ENCODE measurements at places on chromosomes 2 and 18.

GRCh38 chr2:118133916-118134315 is 45.6 kb downstream of the INSIG2 start:
- DNase-seq: no peak

DNA sequence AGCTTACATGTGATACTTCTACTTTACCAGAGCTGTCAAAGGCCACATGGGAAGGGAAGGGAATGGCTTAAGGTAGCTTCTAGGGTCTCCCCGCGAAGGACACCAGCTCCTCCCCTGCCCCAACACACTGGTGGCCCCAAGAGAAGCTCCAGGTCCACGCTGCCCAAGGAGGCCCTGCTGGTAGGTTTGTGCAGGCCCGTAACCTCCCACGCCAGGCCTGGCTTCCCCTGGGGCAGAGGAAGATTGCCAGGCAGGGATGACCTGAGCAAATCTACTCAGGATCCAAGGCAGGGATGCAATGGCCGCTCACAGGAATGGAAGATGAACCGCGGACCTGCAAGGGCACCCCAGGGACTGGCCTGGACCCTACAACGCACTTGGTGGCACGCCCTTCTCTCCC is 205.1 kb downstream of the MGAT5 start:
- no peak for DNase-seq

DNA sequence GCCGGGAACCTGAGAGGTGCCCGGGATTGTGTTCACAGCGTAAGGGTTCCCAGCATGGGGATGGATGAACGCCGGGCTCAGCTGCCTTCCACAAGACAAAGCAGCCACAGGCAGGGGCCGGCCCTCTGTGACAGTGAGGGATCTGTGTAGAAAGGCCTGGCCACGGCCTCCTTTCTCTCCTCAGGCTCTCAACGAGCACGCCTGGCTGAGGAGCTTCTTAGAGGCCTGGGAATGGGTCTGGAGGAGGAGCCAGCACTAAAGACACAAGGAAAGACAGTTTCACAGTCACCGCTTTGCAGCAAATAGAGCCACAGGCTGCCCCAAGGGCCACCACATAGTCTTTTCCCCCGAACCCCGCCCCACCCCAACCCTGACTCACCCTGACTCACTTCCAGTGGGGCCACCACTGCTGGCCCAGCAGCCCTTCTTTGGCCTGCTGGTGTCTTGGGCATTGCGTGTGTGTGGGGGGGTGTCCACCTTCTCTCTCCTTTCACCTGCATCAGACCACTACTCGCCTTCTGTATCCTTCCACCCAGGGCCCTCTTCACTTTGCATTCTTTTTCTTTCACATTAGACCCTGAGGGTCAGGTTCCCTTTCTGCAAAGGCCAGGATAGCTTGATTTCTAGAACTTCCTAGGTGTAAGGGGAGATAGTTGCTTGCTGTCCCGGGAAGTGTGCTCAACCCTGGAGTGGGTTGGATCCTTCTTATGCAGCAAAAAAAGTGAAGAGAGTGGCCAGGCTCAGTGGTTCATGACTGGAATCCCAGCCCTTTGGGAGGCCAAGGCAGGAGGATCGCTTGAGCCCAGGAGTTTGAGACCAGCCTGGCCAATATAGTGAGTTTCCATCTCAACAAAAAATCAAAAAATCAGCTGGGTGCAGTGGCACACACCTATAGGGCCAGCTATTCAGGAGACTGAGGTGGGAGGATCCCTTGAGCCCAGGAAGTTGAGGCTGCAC is 19.3 kb upstream of the HPCAL1 start:
- DNase-seq: no peak

DNA sequence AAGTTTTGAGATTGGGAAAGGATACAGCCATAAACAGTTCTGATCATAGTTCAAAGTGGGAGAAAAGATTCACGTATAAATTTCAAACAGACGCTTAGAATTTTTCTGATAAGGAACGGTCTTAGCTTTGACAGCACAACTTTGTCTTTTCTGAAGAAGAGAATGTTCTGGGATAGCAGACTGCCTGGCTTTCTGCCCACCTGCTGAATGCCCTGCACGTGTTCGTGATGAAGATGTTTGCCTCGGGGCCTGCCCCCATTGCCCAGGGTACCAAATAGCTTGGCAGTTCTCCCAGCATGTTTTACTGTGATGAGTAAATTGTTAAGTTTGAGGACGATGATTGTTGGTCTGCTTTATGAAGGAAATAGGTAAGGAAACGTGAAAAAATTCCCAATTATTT is 4.6 kb downstream of the MRPL33 start:
- no peak for DNase-seq

- DNase-seq: no peak
Measured at GRCh38 chr2:234620018-234620417, 123.1 kb upstream of the ARL4C start.

- DNase-seq: no peak
Measured at GRCh38 chr2:2501454-2502200, 170.6 kb upstream of the MYT1L start.

DNA sequence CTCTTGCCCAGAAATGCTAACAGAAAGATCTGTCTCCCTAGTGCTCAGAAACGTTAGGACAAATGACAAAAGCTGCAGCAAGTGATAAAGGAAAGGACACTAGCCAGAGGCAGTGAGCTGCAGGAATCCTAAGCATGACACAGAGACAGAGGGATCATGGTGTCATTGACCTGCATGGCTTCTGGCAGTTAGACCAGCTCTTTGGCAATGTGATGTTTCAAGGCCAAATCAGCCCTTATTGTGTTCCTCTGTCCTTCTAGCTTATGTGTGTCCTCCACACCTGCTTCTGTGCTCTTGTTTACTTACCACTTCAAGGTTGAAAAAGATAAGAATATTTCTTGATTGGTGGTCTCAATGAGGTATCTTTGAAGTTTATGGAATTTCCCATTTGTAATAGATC is 120.8 kb downstream of the RHBDD1 start:
- DNase-seq: no peak

- no peak for DNase-seq
Measured at GRCh38 chr2:232338759-232339106, 39.8 kb upstream of the ALPP start.

DNA sequence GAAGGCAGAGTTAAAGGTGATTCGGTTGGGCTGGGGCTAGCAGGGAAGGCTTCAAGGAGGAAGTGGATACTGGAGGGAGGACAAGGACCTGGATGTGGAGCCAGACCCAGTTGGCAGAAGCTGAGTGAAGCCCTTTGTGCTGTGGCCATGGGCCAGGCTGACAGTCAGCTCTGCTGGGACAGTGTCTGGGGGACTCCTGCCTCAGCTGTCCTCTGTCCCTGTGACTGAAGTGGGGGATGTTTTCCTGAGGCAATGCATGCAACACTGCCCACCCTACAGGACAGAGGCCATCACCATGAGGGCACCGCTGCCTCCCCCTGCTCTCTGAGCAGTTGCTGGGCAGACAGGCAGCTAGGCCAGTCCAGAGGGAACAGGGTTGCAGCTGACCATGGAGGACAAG is 40.0 kb downstream of the ST8SIA5 start:
- DNase-seq: no peak

DNA sequence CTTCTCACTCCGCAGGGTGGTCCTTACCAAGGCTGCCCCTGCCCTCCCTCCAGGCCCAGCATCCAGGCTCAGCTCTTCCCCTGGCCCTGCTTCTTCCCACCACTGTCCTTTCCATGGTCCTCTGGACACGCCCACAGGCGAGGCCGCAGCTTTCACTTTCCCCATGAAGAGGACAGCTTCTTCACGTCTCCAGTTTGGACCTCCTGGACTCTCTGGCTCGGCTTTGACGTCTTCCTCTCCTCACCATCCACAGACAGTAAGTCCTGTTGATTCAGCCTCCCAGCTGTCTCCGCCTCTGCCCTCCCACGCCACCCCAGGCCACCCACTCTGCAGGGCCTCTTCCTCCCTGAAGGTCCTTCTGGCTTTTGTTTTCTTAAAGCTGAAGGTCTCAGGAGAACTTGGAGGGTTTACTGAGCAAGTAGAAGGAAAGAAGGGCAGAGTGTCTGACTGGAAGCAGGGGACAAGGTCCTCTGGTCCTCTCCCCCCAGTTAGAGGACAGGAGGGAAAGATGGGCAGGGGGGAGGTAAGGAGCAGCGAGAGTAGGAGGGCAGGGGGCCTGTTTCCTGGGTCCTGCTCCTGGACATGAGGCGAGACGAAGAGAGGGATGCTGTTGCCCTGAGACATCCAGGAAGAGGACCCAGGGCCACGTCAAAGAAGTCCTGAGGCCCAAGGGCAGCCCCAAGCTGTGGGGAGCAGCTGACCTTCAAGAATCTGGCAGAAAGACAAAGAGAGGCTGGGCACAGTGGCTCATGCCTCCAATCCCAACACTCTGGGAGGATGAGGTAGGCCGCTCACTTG is 24.7 kb upstream of the NMUR1 start:
- DNase-seq: peak; percentile 64

DNA sequence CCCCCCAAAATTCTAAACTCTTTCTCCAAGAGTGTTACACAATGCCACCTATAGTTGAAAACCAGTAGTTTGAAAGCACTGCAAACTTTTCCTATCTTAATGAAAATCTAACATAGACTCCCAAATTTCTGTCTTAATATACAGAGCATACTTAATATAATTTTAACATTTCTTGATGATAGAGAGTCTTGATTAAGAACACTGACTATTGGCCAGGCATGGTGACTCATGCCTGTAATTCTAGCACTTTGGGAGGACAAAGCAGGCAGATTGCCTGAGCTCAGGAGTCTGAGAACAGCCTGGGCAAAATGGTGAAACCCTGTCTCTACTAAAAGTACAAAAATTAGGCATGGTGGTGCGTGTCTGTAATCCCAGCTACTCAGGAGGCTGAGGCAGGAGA is 34.2 kb downstream of the ASXL2 start:
- DNase-seq: no peak

GRCh38 chr2:124026503-124026902 is 1.4 kb downstream of the CNTNAP5 start:
- no peak for DNase-seq

DNA sequence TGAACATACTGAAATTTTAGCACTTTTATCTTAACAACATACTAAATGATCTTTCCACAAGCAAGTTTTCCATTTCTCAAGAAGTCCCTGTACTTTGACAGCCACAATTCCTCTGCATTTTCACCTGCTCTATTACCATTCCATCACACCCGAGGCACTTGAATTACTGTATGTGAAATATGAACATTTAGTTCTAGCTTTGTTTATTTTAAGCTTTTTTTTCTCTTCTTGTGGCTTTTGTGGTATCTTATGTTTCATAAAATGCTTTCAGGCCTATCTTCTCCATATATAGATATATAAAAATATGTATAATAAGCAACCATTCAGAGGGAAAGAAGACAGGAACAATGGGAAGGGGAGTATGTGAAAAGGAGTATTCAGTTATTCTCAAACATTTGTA is 693.9 kb downstream of the SATB2 start:
- no peak for DNase-seq

GRCh38 chr2:190119923-190120590 is 57.5 kb upstream of the MSTN start:
- no peak for DNase-seq

DNA sequence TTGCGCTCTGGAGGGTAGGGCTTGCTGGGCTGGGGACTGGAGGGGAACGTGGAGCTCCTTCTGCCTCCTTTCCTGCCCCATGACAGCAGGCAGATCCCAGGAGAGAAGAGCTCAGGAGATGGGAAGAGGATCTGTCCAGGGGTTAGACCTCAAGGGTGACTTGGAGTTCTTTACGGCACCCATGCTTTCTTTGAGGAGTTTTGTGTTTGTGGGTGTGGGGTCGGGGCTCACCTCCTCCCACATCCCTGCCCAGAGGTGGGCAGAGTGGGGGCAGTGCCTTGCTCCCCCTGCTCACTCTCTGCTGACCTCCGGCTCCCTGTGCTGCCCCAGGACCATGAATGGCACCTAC is 4.3 kb downstream of the GPR35 start:
- no peak for DNase-seq

GRCh38 chr2:177727577-177728398 is 335.2 kb downstream of the AGPS start:
- peak; percentile 85 for DNase-seq

GRCh38 chr18:79532313-79533007 is 136.7 kb downstream of the NFATC1 start:
- no peak for DNase-seq

GRCh38 chr18:78126536-78126935 is 853.1 kb upstream of the SALL3 start:
- DNase-seq: no peak

DNA sequence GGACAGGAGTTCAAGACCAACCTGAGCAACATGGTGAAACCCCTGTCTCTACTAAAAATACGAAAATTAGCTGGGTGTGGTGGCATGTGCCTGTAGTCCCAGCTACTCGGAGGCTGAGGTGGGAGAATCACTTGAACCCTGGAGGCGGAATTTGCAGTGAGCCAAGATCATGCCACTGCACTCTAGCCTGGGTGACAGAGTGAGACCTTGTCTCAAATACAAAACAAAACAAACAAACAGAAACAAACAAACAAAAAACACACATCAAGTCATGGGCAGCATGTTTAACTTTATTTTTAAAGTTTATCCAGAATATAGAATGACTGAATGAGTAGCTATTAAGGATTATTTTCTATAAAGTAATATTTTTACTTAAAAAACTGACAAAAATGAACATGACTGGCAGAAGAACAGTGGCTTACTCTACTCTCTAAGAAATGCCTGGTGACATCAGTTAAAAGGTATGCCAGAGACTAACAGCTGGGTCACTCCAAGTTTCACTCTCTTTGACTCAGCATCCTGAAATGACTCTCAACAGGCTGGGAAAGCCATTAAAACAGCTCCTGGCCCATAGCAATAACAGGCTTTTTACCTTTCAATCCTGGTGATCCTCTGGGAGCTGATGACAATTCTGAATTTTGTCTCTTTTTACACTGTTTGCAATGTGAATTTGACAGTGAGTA is 281.6 kb upstream of the STON1 start:
- DNase-seq: peak; percentile 66

- no peak for DNase-seq
Measured at GRCh38 chr2:234467289-234467688, 29.6 kb downstream of the ARL4C start.

GRCh38 chr2:213246497-213247281 is 37.6 kb upstream of the SPAG16 start:
- DNase-seq: no peak

- no peak for DNase-seq
Measured at GRCh38 chr2:149611100-149611820, 23.7 kb upstream of the MMADHC start.

DNA sequence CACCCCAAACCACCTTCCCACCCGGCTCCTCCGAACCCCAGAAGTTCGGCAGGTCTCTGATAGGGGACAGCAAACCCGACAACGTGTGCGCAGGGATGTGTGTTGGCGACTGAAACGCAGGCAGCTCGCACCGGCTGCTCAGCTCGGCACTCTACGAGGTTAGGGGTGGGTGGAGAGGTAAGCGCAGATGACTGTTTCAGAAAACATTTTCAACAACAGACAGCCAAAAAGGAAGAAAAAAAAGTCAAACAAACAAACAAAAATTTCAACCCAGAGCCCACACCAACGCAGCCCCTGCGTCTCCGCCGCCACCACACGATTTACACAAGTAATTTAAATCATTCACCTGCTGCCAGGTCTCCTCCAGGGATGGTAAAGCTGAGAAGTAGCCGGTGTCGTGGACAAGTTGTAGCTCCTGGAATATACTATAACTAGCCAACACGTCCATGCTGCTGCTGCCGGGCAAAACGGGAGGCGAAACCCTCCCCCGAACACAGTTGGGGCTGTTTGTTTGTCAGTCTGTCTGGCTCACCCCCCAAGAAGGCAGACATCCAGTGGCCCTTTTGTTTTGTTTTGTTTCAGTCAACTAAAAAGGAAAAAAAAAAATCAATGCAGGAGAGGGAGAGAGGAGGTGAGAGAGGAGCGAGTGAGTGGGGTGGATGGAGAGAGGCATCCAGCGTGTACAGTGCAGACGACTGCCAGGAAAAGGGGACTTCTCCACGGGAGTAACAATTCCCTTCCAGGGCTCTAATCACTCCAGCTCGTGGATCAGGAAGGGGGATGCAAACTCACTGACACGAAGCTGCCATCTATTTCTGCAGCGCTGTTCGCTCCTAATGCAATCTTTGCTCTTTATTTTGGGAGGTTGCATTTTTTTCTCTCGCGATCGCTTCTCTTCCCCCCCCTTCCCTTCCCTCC is at the start of gene KLF7:
TSS of gene KLF7 (minus strand) at position 828 of the 918 bp plus-strand sequence. CDS start at position 448, 380 bp downstream.
- DNase-seq: peak; percentile 60

All from kidney (tissue), 22 donors.